ENCODE measurements at places on chromosomes 3 and 15.

DNA sequence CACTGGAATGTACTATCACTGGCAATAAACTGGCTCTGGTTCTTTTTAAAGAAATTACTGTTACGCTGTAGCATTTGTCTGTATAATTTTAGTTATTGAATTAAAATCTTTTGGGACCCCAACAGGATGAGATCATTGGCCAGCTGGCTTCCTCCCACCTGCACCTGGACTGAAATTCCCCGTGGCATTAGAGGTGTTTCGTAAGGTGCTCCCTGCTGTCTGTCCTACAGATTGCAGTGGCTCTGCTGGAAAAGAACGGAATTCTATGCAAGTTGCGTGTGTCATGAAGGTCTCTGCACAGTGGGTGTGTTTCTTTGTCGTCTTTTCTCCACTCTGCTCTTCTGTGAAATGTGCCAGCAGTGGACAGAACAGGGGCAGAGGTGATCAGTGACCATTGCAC lies 383.4 kb downstream of the PTPRG start:
- no peak for DNase-seq

- no peak for DNase-seq
Observed at GRCh38 chr15:27985099-27985498, 114.0 kb downstream of the OCA2 start.

DNA sequence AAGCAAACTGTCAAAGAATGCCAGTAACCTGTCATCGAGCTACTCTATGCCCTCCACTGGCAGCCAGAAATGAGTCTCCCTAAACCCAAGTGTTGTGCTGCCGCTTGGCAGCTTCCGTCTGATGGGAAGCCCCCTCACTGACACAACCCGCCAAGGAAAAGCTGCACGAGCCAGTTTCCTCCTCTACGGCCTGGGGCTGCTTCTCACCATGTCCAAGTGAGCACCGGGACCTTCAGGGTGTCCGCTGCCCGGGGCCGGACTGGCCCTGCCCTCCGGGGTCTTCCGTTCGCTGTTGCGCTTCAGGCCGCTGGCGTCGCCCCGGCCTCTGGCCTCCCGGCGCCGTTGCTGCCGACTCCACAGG lies 490 bp downstream of the TOMM70 start:
- DNase-seq = no peak

DNA sequence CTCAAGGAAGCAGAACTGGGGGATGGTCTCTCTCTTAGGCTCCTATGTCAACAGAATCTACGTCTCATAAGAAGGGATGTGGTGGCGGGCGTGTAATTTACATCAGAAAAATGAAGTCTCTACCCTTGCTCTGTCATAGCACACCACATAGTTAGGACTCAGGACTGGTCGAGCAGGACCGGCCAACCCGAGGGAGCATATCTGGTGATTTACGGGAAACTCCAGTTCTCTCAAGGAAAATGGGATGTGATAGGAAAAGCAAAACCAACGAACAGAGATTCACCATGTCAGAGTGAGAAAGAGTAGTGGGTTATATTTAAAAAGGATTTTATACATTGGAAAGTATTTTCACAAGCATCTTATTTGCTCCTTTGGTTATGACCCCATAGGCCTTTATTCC lies 54.7 kb downstream of the IGF2BP2 start:
- no peak for DNase-seq

GRCh38 chr3:19471138-19471537 lies 322.8 kb downstream of the KCNH8 start:
- no peak for DNase-seq

GRCh38 chr3:46264002-46264401 lies 21.7 kb downstream of the CCR3 start:
- DNase-seq = no peak

DNA sequence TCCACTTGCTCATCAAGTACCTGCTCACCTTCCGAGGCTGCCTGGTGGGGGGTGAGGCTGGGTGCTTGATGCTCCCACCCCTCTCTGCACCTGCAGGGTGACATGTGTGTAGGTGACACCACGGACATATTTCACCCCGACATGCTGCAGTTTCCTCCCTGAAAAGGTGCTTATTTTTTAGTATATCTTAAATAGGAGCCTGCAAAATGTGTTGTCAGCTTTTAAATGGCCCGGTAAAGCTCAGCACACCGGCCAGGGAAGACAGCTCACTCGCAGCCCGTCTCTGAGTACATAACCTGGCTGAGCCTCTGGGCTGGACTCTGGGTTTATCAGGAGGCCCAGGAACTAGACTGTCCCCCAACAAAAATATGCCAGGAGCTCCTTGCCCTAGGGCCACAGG lies 89.3 kb upstream of the LINGO1 start:
- DNase-seq = no peak

- peak; percentile 18 for DNase-seq
Observed at GRCh38 chr3:194212845-194213331, 76.9 kb downstream of the HES1 start.

DNA sequence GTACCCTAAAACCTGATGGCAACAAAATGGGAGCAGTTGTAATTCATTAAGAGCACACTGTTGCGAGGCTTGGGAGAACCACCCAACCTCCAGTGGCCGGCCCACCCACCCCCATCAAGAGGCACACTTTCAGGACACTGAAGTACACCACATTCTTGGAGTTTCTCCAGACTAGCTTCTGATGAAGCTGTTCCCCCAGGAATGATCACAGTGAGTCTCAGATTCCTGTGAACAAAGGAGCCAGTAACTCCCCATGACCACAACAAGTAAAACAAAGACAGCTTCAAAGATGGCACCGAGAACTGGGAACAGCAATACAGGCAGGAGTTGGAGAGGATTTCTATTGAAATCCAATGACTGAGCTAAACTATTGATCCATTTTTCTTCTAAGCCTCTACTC lies 126.0 kb downstream of the ST8SIA2 start:
- no peak for DNase-seq

- no peak for DNase-seq
Observed at GRCh38 chr3:117439812-117440211, 730.2 kb downstream of the TUSC7 start.

- DNase-seq = no peak
Observed at GRCh38 chr3:153901991-153902390, 219.2 kb upstream of the ARHGEF26 start.

- DNase-seq = no peak
Observed at GRCh38 chr15:62909257-62909656, 133.3 kb upstream of the TPM1 start.

DNA sequence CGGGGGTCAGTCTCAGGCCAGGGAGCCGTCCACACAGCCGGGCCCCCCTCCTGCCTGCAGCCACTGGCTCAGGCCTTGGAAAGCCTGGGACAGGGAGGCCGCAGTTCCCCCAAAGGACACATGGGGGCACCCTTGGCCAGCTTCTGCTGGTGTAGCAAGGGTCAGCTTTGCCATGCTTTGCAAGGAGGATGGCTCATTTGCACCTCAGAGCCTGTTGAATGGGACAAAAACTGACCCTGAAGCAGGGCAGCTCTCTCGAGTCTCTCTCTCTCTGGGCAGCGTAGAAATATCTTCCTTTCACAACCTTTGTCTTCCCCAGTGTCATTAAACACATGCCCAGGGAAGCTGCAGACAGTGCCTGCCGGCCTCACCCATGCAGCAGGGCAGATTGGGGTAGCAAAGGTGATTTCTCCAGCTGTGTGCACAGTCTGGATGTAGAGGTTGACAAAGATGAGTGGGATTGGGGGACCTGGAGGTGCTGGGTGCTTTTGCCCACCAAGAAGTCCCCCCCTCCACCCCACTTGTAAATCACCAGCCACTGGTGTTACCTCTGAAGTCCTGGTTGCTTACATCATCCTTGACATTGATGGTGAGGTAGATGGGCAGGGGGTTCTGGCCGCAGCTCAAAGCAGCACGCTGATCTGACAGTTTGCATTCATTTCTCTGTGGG lies 17.4 kb upstream of the EHD4 start:
- DNase-seq = peak; percentile 83

- DNase-seq = no peak
Observed at GRCh38 chr15:88127432-88127790, 129.1 kb downstream of the NTRK3 start.

- DNase-seq = no peak
Observed at GRCh38 chr3:116394365-116394764, 50.9 kb downstream of the LSAMP start.

GRCh38 chr3:100993309-100993708 lies at the start of gene ABI3BP:
ABI3BP (minus strand) TSS chr3:100993421; CDS start chr3:100993384, 37 bp downstream.
- DNase-seq = peak; percentile 65

- DNase-seq = no peak
Observed at GRCh38 chr3:191549357-191549756, 88.4 kb downstream of the PYDC2 start.

DNA sequence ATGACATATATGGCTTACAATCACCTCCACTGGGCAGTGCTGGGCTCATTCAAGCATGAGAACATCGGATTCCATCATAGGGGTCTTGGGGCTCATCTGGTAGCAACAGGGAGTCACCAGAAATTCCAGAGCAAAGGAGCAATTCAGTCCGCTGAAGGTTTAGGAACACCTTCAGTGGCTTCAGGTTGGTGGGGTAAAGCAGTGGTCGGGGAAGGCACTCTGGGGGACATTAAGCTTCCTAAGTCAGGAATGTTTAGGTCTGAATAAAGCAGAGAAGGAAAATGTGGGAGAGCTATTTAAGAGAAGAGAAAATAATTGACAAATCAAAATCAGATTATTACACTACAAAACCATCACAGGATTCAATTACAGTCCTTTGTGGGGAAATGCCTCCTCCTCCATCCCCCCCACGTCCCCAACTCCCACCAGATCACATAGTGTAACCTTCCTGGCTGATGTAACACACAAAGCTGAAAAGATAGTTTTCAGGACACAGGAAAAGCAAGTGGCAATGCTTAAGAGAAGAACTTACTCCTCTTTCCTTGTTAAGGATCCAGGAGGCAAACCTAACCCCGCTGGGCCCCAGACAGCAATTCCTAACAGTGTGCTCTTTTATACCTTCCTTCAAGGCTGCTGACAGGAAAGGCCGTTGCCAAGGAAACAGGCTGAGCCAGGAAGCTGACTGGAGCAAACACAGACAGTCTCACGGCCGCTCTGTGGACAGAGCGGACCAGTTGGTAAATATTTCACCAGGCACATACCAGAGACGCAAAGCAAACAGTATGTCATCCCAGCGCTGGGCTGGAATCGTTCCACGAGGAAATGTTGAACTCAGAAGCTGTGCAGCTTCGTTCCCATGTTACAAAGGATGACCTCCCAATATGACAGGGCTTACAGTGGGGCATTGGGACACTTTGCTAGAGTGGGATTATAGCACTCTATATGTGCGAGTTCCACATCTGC lies 57.5 kb upstream of the LMCD1 start:
- peak; percentile 71 for DNase-seq

DNA sequence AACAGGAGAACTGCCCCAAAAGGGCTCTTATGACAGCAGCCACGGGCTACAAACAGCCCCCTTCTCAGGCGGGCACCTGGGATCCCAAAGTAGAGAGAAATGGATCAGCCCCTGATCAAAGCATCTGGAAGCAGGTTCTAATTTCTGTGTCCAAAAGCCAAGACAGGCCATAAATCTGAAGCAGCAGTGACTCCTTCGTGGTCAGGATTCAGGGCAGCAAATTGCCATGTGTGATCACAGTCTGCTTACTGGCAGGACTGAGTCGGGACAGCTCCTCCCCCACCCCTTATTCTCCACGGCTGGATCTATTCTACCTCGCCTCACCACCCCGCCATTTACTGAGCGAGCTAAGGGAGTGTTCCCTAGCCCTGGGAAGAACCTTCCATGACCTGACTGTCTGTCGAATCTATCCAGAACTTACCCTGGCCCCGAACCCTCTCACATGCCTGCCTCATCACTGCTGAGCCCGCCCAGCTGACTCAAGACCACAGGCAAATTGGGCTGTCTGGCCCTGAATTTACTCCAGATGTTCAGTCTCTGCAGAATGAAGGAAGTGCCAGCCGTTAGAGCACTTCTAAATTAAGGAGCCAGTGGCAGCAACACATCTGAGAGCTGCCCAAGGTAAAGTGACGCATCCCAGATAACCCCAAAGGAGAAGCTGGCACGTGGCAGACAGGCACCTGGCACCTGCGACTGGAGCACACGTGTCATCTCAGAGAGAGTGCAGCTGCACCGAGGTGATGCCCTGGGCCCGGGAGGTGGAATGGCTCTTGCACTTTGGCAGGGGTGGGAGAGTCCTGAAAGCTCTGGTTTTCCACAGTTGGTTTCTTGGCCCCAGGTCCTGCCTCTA lies 1.3 kb downstream of the LRRC15 start:
- no peak for DNase-seq

- no peak for DNase-seq
Observed at GRCh38 chr3:28576614-28577200, 228.1 kb upstream of the AZI2 start.

- DNase-seq = no peak
Observed at GRCh38 chr15:65917407-65917756, 48.1 kb downstream of the RAB11A start.

GRCh38 chr3:189712906-189713483 lies 81.8 kb downstream of the TP63 start:
- no peak for DNase-seq

GRCh38 chr3:14372587-14372986 lies 29.8 kb upstream of the SLC6A6 start:
- DNase-seq = no peak

- no peak for DNase-seq
Observed at GRCh38 chr3:11619946-11620652, 23.6 kb downstream of the VGLL4 start.

DNA sequence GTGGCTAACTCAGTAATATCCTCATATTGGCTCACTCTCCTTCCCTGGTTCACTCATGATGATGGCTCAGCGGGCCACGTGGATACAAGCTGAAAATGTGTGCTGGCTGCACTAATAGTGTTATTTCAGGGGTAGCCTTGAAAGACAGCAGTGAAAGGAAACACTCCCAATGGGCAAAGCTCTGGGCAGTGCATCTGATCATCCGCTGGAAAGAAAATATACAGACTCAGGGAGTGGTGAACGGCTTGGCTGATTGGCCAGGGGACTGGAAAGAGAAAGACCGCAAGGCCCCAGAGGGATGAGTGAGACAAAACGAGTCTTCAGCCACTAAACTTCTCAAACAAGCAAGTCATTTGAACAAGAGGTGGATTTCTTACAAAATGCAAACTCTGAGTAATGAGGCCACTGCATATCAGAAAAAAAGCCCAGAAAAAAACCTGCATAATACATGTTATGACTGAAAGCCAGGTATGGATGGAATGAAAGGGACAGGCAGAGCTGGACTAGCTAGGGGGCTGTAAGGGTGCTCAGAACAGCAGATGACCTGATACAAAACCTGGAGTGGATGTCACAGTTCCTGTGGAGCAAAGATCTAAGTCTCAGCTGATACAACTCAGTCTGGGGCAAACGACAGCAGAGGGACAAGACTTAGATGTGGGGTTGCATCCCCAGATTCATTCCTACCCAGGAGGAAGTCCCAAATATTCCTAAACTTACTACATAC lies 33.3 kb downstream of the CMTM6 start:
- DNase-seq = no peak

DNA sequence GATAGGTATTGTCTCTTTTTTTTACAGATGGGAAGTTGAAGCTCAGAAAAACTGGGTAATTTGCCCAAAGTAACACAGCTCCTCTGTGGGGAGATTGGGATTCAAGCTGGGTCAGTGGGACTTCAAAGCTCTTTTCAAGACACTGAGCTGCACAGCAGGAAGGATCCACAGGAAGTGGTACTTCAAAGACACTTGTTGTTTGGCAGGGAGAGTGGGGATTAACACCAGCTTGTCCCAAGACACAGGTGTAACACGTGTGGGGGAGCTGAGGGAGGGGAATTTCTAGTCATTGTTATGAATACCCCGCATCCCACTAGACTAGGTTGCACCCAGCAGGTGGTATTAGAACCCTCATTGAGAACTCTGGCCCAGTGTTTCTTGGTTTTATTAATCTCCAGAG lies 116.0 kb downstream of the FOXB1 start:
- no peak for DNase-seq
